ENCODE measurements at places on chromosomes 4 and X. TPM values are rescaled to one million over a fixed set of nuclear protein-coding genes. Genes with fewer than 3 reads are reported as not detected.
A peak's percentile ranks its signal among the peaks of the same experiment; 100 is the strongest.

DNA sequence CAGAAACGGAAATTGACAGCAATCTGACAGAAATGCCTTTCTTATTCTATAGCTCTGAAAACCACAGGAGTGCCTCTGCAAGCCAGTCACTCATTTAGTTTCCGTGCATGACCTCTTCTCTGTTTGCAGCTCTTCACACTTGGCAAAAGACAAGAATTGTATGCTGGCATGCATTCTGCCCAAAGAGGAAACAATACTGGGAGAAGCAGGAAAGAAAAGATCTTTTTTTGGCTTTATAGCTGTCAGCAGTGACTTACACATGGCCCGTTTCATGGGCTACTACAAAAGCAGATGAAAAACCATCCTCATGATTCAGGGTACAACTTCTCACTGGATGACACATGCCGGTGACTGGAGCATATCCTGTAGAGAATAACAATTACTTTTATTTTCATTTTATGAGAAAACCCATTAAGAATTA, 249.4 kb downstream of the ADAMTS3 start:
- no peak overlapping the region for H3K4me3 ChIP-seq
- H3K27me3 ChIP-seq = no peaks in the 10 kb centered on the region
- H3K36me3 ChIP-seq = no peaks in the 10 kb centered on the region
- no peak overlapping the region for H3K27ac ChIP-seq
- H3K4me1 ChIP-seq = peaks cover 6% of the 10 kb centered on the region
- DNase-seq = no peak

The EREG gene
- not detected for total RNA-seq

The TEX11 gene
- total RNA-seq = not detected

- peak overlapping the region; percentile 95 for H3K27ac ChIP-seq
- H3K36me3 ChIP-seq = peaks cover 31% of the 10 kb centered on the region
- DNase-seq = no peak
- H3K4me3 ChIP-seq = peak overlapping the region; percentile 75
- H3K27me3 ChIP-seq = no peaks in the 10 kb centered on the region
These were observed 57.1 kb downstream of the TMEM131L start for GRCh38 chr4:153523164-153523796.

The CCKAR gene
- total RNA-seq = not detected

GRCh38 chr4:155964016-155964891, 10.6 kb upstream of the CTSO start:
- H3K4me1 ChIP-seq = peaks cover 3% of the 10 kb centered on the region
- no peak overlapping the region for H3K27ac ChIP-seq
- no peak overlapping the region for H3K4me3 ChIP-seq
- H3K27me3 ChIP-seq = no peaks in the 10 kb centered on the region
- no peaks in the 10 kb centered on the region for H3K36me3 ChIP-seq

DNA sequence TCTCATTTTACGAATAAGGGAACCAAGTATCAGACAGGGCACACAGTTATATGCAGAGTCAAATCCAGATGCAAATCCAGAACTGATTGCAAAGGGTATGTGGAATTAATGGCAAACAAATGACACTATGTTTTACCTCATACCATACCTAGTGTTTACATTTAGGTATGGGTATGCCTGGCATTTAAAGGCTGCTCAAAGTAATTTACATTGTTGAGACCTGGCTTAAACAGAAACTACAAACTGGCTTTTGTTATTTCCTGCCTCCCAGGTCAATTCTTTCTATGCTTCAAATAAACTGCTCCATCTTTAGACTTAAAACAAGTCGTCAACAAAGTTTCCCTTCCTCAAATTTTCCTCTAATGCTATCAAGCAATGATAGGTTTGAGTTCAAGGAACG, 33.7 kb downstream of the ANKRD17 start:
- H3K27me3 ChIP-seq = no peaks in the 10 kb centered on the region
- peaks cover 22% of the 10 kb centered on the region for H3K4me1 ChIP-seq
- peaks cover 4% of the 10 kb centered on the region for H3K36me3 ChIP-seq
- no peak overlapping the region for H3K4me3 ChIP-seq

The SLC49A3 gene
- total RNA-seq = 0.72 TPM

The CYLC1 gene
- not detected for total RNA-seq

The GYPA gene
- not detected for total RNA-seq

The BST1 gene
- 0.12 TPM for total RNA-seq

DNA sequence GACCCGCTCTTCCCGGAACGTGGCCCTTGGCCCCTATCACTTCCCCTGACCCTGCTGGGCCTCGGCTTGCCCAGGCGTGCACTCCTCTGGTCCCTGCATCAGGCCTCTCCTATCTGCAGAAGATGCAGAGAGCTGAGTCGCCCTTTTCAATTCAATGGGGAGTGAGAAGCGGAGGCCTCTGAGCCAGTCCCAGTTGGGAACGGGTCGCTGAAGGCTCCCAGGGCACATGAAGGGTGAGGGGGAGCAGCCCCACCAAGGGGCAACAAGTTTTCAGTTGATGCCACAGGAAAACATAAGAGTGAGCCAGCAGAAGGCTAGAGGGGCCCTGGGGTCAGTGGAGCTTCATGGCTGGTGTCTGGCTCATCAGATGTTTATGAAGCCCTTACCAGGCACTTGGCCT, 17.1 kb downstream of the PSAPL1 start:
- H3K4me1 ChIP-seq = no peaks in the 10 kb centered on the region
- H3K27me3 ChIP-seq = peaks cover 4% of the 10 kb centered on the region
- H3K4me3 ChIP-seq = no peak overlapping the region
- no peak for DNase-seq
- no peak overlapping the region for H3K27ac ChIP-seq

DNA sequence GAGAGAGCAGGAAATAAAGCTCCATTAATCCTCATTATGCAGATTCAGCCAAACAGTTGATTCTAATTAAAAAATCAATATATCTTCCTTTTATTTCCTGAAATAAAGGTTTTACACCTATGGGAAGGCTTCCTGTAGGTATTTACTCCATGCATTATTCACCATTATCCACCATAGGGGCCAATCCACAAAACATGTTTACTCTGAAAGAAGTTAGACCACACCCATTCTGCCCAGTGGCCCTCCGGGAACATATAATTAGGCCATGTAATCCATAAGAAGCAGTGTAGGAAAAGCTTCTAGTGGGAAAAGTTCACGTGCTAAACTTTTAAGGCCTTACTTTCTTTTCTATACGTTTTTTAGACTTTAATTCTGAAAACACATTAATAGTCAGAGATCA, 57.7 kb downstream of the SAT1 start:
- DNase-seq = no peak
- no peak overlapping the region for H3K4me3 ChIP-seq
- H3K27me3 ChIP-seq = no peaks in the 10 kb centered on the region
- H3K27ac ChIP-seq = no peak overlapping the region
- peaks cover 2% of the 10 kb centered on the region for H3K36me3 ChIP-seq

DNA sequence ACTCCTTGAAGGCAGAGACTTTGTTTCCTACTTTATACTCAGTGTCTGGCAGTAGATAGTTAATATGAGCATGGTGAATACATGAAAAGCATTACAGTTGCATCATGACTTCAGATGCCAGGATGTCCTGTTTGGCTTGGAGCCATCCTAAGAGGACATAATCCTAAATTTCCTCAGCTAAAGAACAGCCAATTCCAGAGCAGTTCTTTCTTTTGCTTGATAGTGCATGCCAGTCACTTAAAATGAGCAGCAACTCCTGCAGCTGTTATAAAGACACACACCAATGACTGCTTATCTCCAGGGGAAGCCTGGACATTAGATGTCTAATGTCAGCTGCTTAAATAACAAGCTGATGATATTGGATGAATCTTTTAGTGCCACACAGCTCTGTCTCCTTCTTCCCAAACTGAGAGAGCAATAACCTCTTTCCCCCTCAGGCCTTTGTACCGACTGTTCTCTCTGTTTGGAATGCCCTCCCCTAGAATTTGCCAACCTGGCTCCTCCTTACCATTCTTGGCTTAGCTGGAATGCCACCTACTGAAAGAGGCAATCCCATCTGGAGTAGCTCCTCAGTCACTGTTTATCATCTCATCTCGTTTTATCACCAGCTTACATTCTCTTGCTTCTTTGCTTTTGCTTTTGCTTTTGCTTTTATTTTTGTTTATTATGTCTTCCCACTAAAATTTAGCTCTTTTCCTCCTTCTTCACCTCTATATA, 100.8 kb upstream of the USP38 start:
- peaks cover 18% of the 10 kb centered on the region for H3K27me3 ChIP-seq
- H3K27ac ChIP-seq = no peak overlapping the region
- no peak overlapping the region for H3K4me3 ChIP-seq
- DNase-seq = no peak

The SORCS2 gene
- 0.05 TPM for total RNA-seq

DNA sequence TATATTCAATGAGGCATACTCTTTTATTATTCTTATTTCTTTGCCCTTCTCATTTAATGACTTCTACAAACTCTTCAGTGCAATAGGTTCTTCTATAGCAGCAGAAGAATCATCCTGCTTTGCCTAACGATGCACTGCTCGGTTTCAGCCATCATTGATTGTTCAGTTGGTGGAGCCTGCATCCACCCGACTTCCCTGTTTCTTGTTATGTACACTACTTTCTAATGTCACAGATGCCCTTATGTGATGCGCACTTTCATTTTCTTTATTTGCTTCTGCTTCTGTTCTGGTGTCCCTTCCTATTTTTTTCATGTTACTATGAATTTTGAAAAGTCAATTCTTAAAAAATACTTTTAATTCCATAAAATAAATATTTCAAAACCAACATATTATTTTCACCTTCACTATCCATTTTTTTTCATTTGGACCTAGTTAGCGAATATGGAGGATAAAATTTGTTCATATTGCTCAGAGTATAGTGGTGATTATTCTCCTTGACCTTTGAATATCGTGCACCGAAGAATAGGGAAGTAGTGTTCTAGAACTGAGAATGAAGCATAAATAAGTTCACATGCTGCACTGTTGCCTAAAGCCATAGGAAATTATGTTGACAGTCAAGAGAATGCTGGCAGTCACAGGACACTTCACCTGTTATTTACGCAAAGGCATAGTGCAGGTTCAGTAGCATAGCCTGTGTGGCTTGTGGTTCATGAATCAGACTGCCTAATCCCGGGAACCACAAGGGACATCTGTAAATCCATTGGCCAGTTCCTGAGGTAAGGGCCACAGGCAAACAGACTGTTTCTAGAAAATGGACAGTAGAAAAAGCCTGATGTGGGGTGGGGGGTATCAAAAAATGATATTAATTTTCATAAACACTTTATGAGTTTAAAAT, 21.3 kb upstream of the SFRP2 start:
- H3K4me3 ChIP-seq = no peak overlapping the region
- H3K27me3 ChIP-seq = peaks cover 17% of the 10 kb centered on the region
- no peaks in the 10 kb centered on the region for H3K36me3 ChIP-seq
- peaks cover 6% of the 10 kb centered on the region for H3K4me1 ChIP-seq

The NSG1 gene
- total RNA-seq = 0.09 TPM

The ETNPPL gene
- total RNA-seq = not detected

DNA sequence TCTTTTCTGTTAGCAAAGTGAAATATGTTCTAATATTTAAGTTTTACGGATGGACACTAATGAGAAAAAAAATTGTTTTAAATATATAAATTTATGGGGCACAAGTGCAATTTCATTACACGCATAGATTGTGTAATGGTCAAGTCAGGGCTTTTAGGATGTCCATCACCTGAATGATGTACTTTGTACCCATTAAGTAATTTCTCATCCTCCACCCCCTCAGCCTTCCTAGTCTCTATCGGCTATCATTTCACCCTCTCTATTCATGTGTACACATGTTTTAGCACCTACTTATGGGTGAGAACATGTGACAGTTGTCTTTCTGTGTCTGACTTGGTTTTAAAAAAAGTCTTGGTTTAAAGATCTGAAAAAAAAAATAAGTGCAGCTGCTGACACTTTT, 616.0 kb downstream of the IQCM start:
- no peaks in the 10 kb centered on the region for H3K36me3 ChIP-seq
- no peaks in the 10 kb centered on the region for H3K4me1 ChIP-seq
- H3K27ac ChIP-seq = no peak overlapping the region
- H3K4me3 ChIP-seq = no peak overlapping the region
- no peaks in the 10 kb centered on the region for H3K27me3 ChIP-seq
- DNase-seq = no peak

GRCh38 chr4:56464581-56464980, 2.8 kb upstream of the SRP72 start:
- H3K36me3 ChIP-seq = peaks cover 51% of the 10 kb centered on the region
- H3K27ac ChIP-seq = peak overlapping the region; percentile 18
- H3K27me3 ChIP-seq = no peaks in the 10 kb centered on the region
- no peak for DNase-seq
- H3K4me1 ChIP-seq = peaks cover 48% of the 10 kb centered on the region

The GAGE12E gene
- total RNA-seq = not detected

The HS3ST1 gene
- 0.23 TPM for total RNA-seq

The BTK gene
- not detected for total RNA-seq

- peaks cover 19% of the 10 kb centered on the region for H3K4me1 ChIP-seq
- no peak overlapping the region for H3K4me3 ChIP-seq
- H3K36me3 ChIP-seq = peaks cover 2% of the 10 kb centered on the region
- H3K27me3 ChIP-seq = no peaks in the 10 kb centered on the region
These were observed 40.4 kb upstream of the TLR2 start for GRCh38 chr4:153643406-153644383.

DNA sequence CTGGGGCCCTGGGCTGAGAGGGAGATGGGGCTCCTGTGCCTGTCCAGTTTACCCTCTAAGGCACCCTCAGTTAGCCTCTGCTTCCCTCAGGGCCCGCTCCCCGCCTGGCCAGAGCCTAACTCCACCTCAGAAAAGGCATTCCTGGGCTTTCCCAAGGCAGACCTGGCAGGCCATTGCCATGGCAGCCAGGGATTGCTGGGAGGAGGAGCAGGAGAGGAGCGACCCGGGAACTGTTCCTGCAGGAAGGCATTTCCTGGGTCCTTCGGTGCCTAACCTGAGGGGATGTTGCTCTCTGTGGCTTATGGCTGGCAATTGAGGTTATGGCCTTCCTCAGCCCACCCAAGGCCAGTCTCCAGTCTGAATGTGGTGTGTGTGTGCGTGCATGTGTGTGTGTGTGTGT, 131.3 kb downstream of the PJA1 start:
- H3K4me3 ChIP-seq = no peak overlapping the region
- H3K27ac ChIP-seq = no peak overlapping the region
- no peaks in the 10 kb centered on the region for H3K4me1 ChIP-seq
- H3K27me3 ChIP-seq = no peaks in the 10 kb centered on the region

DNA sequence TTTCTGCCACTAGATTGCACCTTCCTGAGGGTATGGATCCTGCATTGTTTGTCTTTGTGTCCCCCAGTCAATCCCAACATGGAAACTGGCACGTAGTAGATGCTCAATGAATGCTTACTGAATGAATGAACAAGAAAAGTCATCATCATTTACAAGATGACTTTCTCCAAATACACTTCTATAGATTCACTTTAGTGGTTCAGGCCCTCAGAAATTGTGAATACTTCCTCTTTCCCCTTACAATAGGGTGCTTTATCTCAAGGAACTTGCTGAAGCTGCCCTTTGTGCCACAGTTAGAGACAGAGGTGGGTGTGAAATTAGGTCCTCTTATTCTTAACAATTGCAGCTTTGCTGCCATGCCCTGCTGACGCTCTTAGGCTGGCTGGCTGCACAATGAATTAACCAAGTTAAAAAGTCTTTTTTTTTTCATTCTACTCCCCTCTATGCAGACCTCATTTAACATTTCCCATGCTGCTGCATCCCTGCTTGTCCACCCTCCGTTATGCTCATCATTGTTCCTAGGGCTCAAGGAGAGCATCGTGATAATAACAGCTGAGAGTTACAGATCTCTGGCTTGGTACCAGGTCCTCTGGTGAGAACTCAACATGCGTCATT, 108.0 kb upstream of the ZNF518B start:
- no peak for DNase-seq
- no peaks in the 10 kb centered on the region for H3K36me3 ChIP-seq
- peaks cover 3% of the 10 kb centered on the region for H3K4me1 ChIP-seq
- no peak overlapping the region for H3K27ac ChIP-seq
- H3K27me3 ChIP-seq = peaks cover 14% of the 10 kb centered on the region

The CACNA1F gene
- 0.07 TPM for total RNA-seq

Data from activated CD4-positive, alpha-beta T cell treated with anti-CD3 and anti-CD28 coated beads, Interleukin-2, amount 10 ng/mL, durations not matched to agents 24 days and 14 days (primary cell).